ENCODE measurements at places on chromosomes 2 and 18.

- DNase-seq = no peak
Measured at GRCh38 chr2:5343785-5344335, 348.3 kb upstream of the SOX11 start.

DNA sequence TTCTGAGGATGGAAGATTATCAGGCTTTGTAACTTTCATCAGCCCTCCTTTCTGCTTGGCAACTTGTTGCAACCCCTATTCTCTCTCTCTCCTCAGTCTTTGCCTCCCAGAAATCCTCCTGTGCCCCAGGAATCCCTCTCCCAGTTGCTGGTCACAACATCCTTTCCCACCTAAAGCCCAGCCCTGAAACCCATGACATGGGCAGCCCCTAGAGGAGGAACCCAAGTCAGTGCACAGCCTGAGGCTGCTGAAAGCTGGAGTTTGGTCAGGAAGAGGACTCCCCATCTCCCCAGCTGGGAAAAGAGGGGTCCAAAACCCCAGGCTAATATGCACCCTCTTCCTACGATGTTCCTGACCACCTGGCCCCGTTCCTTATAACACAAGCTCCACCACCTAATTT is 29.5 kb downstream of the PKDCC start:
- no peak for DNase-seq

- no peak for DNase-seq
Measured at GRCh38 chr2:100073110-100073509, 69.3 kb downstream of the AFF3 start.

DNA sequence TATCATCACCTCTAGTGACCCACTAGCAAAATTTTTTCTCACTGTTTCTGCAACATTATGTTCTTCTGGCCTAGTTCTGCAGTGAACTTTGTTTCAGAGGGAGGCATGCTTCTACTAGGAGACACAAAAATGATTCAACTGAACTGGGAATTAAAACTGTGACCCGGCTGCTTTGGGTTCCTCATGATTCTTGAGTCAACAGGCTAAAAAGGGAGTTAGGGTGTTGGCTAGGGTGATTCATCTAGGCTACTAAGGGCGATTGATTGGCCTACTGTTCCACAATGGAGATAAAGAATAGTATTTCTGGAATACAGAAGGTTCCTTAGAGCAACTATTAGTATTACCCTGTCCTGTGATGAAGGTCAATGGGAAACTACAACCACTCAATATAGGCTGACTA is 179.5 kb downstream of the PPP1R1C start:
- no peak for DNase-seq

GRCh38 chr2:158743879-158744278 is 51.2 kb upstream of the DAPL1 start:
- DNase-seq = no peak

- no peak for DNase-seq
Measured at GRCh38 chr2:71743995-71744675, 290.8 kb downstream of the DYSF start.

DNA sequence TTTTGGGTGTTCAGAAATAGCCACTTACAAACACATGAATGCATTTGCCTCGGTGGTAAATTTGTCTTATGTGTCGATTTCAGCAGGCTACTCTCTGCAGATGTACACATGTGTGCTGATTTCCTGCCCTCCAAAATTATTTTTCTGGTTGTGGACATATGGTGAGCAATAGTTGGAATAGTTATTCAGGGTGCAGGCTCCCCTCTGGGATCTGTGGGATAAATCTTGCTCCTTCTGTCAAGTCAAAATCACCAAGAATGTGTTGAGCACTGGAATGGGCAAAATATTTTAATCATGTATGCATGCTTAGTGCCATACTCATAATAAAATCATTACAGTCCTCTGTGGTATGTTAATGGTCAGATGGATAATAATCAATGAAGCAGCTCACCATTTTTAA is 684.5 kb downstream of the BCL11A start:
- no peak for DNase-seq

- DNase-seq = no peak
Measured at GRCh38 chr2:7022492-7023385, 105.5 kb downstream of the RNF144A start.

- DNase-seq = no peak
Measured at GRCh38 chr18:76487070-76487469, 8.0 kb downstream of the ZNF516 start.

- DNase-seq = no peak
Measured at GRCh38 chr2:42041377-42042127, 6.3 kb upstream of the PKDCC start.
